Spleen (tissue), 13 donors: ENCODE measurements at places on chromosomes 1 and 21. TPM values are rescaled to one million over a fixed set of nuclear protein-coding genes. Genes with fewer than 3 reads are reported as not detected.

RPE65 gene
- total RNA-seq: not detected

VAV3 gene
- total RNA-seq: 28.2 TPM

NHLH1 gene
- total RNA-seq: 0.36 TPM

PDE9A gene
- 22.0 TPM for total RNA-seq

FCRL6 gene
- 20.1 TPM for total RNA-seq

TAS1R3 gene
- 2.0 TPM for total RNA-seq

CDA gene
- total RNA-seq: 18.6 TPM

- no peak for DNase-seq
- H3K4me1 ChIP-seq: peaks cover 74% of the 10 kb centered on the region
- H3K36me3 ChIP-seq: peaks cover 46% of the 10 kb centered on the region
Observed at GRCh38 chr1:19435181-19435580, 50.2 kb downstream of the CAPZB start.

DNA sequence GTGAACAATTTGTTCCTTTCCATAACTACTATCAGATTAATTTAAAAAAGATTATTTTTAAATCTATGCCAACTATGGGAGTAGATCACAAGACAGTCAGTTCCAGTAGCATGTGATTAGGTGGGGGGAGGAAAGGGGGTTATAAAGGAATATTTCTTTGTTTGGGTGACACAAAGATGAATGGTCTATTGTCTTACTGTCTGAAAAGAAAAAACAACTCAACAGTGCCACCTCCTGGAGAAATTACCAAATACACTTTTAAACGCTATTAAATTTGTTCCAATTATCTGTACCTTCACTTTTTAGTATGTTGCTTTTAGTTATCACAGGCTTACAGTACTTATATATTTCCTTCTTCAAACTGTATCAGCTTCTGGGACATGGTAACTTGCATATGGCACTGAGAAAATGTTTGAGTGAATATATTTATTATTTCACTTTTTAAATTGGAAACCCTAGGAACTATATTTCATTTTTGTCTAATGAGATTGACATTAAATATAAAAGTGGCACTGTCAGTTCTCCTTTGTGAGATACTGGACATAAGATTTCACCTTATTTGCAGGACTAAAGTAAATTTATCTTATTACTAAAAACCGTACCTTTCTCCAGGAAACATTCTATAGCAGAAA lies 1.7 kb upstream of the SORT1 start:
- DNase-seq: no peak
- peaks cover 30% of the 10 kb centered on the region for H3K36me3 ChIP-seq
- no peak overlapping the region for H3K4me3 ChIP-seq

DNA sequence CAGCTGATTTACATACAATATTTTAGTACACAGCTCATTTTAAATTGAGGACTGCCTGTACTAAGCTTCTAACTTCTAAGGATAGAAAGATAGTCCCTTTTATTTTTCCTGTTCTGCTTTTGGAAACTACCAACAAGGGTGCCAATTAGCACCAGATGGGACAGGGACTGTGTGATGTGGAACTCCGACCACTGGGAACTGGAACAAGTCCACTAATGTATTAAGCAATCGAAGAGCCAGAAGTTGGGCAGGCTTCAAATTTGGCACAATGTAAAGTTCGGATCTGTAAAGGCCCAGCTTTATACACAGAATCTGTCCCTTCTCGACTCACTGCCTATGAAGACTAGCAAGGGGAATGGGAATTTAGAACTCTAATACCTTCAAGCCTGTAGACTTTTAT lies 149.3 kb downstream of the ZC3H11B start:
- DNase-seq: no peak
- no peaks in the 10 kb centered on the region for H3K4me1 ChIP-seq
- no peak overlapping the region for H3K4me3 ChIP-seq
- no peaks in the 10 kb centered on the region for H3K27me3 ChIP-seq
- no peaks in the 10 kb centered on the region for H3K36me3 ChIP-seq

GRCh38 chr1:36994294-36994693 lies 40.0 kb downstream of the GRIK3 start:
- H3K4me1 ChIP-seq: peaks cover 3% of the 10 kb centered on the region
- no peak overlapping the region for H3K4me3 ChIP-seq
- H3K27ac ChIP-seq: no peak overlapping the region
- no peak for DNase-seq
- no peaks in the 10 kb centered on the region for H3K27me3 ChIP-seq

GRCh38 chr21:31221043-31221442 lies 123.0 kb downstream of the TIAM1 start:
- H3K27me3 ChIP-seq: no peaks in the 10 kb centered on the region
- no peak overlapping the region for H3K4me3 ChIP-seq
- no peaks in the 10 kb centered on the region for H3K36me3 ChIP-seq
- no peak for DNase-seq

DNA sequence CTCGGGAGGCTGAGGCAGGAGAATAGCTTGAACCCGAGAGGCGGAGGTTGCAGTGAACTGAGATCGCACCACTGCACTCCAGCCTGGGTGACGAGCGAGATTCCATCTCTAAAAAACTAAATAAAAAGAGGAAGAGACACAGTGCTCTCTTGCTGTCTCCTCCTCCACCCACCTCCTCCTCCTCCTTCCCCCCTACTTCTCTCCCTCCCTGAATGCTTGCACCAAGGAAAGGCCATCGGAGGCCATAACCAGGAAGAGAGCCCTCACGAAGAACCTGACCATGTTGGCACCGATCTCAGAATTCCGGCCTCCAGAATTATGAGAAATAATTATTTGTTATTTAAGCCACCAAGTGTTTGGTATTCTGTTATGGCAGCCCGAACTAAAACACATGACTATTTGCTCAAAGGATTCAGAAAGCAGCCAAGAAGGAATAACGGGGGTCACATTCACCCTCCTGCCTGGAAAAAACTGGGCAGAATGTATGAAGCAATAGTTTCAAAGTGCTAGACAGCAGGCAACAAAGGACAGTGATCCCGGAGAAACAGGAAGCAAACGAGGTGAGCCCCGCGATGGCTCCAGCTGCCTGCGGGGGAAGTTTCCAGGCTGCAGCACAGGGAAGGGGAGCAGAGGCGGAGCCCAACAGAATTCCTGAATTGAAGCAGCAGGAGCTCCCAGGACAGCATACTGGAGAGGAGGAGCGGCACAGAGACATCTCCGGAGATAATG lies 35.8 kb downstream of the LDLRAD1 start:
- peaks cover 5% of the 10 kb centered on the region for H3K27me3 ChIP-seq
- H3K4me1 ChIP-seq: peaks cover 13% of the 10 kb centered on the region
- H3K4me3 ChIP-seq: no peak overlapping the region
- H3K27ac ChIP-seq: no peak overlapping the region
- no peak for DNase-seq

- DNase-seq: peak; percentile 49
- no peak overlapping the region for H3K4me3 ChIP-seq
- no peaks in the 10 kb centered on the region for H3K4me1 ChIP-seq
Observed at GRCh38 chr21:45938453-45938755, 43.2 kb upstream of the COL6A1 start.

DNA sequence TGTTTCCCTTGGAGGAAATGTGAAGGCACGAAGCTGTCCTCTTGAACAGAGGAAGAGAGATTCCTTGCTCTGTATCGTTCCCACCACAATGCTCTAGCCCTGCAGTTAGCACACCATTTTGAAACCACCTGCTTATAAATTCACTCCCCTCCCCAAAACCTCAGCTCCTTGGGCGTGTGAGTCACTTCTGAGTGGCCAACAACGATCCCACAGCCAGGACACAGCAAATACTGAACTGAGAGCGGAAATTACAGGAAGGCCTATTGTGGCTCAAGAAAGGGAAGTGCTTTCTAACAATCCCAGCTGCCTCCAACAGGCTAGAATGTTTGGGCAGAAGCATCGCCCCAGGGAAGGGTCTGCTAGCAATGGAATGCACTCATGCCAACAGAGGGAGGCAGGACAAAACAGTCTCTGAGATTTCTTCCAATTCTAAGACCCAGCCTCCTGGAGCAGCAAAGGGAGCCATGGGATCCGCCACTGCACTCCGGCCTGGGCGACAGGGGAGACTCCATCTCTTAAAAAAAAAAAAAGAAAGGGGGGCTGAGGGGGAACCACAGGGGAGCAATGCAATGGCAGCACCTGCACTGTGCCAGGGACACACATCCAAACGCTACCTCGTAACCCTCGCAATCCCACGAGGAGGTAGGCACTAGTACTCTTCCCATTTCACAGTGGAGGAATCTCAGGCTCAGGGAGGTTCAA lies 1.9 kb downstream of the TMEM53 start:
- H3K36me3 ChIP-seq: no peaks in the 10 kb centered on the region
- peak; percentile 71 for DNase-seq
- no peak overlapping the region for H3K4me3 ChIP-seq
- no peaks in the 10 kb centered on the region for H3K27me3 ChIP-seq

- H3K4me1 ChIP-seq: no peaks in the 10 kb centered on the region
- H3K27ac ChIP-seq: no peak overlapping the region
- H3K27me3 ChIP-seq: peaks cover 31% of the 10 kb centered on the region
- no peaks in the 10 kb centered on the region for H3K36me3 ChIP-seq
- H3K4me3 ChIP-seq: no peak overlapping the region
Observed at GRCh38 chr1:11335417-11336056, 62.5 kb downstream of the UBIAD1 start.

DNA sequence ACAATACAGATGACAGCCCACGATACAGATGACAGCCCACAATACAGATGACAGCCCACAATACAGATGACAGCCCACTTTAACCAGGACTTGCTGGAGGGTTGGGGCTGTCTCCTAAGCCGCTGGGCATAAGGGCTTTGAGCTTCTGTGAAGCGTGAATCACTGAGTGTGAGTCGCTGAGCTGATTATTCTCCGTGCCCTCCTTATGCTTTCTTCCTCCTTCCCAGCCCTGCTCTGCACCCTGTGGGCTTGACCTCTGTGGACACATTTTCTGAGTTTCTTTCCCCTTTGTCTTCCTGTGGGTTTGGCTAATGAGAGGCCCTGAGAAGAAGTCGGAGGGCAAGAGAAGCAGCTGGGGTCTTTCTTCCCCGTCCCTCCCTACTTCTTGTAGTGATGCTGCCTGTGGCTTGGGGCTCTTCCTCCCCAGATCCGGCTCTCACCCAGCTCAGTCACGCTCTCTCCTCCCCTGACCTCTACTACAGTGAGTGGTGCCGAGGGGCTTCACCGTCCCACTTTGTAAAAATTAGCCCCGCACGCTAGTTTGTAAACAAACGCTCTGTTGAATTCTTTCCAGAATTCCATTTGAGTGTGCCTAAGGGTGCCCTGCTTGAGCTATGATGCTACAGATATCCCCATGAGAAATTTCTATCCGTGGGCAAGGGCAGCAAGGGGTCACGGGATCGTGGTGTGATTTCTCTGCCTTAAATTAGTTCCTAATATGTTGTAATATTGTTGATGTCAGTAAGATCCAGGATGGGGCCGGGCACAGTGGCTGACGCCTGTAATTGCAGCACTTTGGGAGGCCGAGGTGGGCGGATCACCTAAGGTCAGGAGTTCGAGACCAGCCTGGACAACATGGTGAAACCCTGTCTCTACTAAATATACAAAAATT lies 46.4 kb upstream of the SOD1 start:
- H3K4me3 ChIP-seq: no peak overlapping the region
- no peak for DNase-seq
- H3K36me3 ChIP-seq: no peaks in the 10 kb centered on the region
- no peak overlapping the region for H3K27ac ChIP-seq
- no peaks in the 10 kb centered on the region for H3K4me1 ChIP-seq

DNA sequence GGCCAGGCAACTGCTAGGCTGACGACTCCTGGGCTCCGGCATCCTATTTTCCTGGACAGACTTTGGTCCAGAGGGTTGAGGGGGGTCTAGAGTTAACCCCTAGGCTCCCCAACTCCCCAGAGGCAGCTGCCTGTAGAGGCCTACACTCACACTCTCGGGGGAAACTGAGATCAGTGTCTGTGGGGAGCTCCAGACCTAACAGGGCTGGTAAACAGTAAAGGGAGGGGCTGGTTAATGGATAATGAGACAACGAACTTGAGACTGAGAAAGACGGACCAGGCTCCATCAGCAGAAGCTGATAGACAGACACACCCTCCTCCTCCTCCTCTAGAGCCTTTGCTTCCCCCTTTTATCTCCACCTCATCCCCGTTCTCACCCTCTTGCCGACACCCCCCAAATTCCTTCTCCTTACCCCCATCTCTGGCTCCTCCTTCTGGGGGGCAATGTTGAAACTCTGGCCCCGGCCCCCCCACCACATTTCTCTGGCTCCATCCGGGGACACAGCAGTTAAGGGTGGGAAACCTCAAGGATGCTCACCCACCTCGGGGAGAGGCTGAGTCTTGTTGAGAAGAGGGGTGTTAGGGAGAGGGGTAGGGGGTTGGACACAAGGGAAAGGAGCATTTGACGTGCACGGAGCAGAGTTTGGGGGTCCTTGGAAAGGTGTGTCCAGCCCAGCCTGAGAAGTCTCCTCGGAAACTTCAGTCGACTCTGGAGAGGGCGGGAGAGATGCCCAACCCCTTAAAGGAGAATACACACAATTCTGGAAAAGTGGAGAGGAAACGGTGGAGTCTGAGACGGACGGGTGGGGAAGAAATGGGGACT lies at the start of gene MTMR11:
MTMR11 (minus strand) TSS at position 710 of the 822 bp plus-strand sequence; CDS start at position 478, 232 bp downstream.
- H3K27me3 ChIP-seq: no peaks in the 10 kb centered on the region
- peak within 1 kb of the TSS; percentile 33 for H3K4me3 ChIP-seq
- peaks cover 22% of the 10 kb centered on the region for H3K4me1 ChIP-seq
- no peaks in the 10 kb centered on the region for H3K36me3 ChIP-seq
- H3K27ac ChIP-seq: no peak within 1 kb of the TSS

GRCh38 chr1:182684116-182684828 lies at the start of gene RGS8:
Gene RGS8 (minus strand): TSS chr1:182684587. CDS start chr1:182669649, 14,938 bp downstream.
- peaks cover 27% of the 10 kb centered on the region for H3K27me3 ChIP-seq
- no peak within 1 kb of the TSS for H3K27ac ChIP-seq
- no peak for DNase-seq
- peaks cover 3% of the 10 kb centered on the region for H3K4me1 ChIP-seq

- no peak overlapping the region for H3K4me3 ChIP-seq
- no peaks in the 10 kb centered on the region for H3K36me3 ChIP-seq
- no peaks in the 10 kb centered on the region for H3K4me1 ChIP-seq
- no peaks in the 10 kb centered on the region for H3K27me3 ChIP-seq
- no peak for DNase-seq
- no peak overlapping the region for H3K27ac ChIP-seq
Observed at GRCh38 chr21:45908536-45909237, 72.9 kb upstream of the COL6A1 start.

DNA sequence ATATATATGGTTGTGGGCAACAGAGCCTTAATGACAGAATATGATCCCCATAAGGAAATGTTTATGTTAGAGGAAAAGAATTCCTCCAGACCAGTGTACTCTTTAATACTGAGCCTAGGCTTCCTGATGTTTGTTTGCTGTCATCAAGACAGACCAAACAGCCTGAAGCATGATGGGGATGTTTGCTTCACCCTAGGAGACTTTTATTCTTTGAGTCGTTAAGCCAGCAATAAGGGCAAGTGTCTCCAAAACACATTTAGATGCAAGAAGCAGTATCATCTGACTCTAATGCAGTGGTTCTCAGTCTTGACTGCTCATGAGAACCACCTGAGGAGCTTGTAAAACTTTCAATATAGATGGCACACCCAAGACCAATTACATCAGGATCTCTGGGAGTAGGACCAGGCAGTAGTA lies 33.1 kb downstream of the UBE2U start:
- DNase-seq: no peak
- no peak overlapping the region for H3K4me3 ChIP-seq
- no peak overlapping the region for H3K27ac ChIP-seq
- no peaks in the 10 kb centered on the region for H3K27me3 ChIP-seq
- H3K36me3 ChIP-seq: no peaks in the 10 kb centered on the region
- no peaks in the 10 kb centered on the region for H3K4me1 ChIP-seq
